Stimulated activated CD4-positive, alpha-beta T cell treated with anti-CD3 and anti-CD28 coated beads, Interleukin-4, amount 100 ng/mL, for 4 hours (primary cell): ENCODE measurements at places on chromosomes 1 and 21.

DNA sequence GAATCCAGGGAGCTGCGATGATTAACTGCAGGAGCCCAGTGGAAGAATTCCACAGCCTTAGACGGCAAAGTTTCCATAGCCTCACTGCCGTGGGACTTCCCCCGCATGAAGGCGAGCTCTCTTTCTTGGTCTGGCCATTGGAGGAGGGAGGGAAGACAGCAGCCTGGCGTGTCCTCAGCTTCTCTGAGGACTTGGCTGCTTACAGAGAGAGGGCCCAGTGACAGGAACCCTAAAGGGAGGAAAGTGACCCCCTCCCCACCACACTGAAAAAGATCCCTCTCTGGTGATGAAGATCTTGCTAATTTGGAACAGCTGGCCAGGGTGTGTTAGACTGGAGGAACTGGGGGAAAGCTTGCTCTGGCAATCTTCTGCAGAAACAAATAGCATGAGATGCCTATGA lies 41.0 kb downstream of the ATP2B4 start:
- DNase-seq, result no peak

- DNase-seq, result no peak
Measured at GRCh38 chr1:56821462-56821797, 2.2 kb upstream of the FYB2 start.

GRCh38 chr1:115924770-115925169 lies 51.5 kb upstream of the SLC22A15 start:
- no peak for DNase-seq

DNA sequence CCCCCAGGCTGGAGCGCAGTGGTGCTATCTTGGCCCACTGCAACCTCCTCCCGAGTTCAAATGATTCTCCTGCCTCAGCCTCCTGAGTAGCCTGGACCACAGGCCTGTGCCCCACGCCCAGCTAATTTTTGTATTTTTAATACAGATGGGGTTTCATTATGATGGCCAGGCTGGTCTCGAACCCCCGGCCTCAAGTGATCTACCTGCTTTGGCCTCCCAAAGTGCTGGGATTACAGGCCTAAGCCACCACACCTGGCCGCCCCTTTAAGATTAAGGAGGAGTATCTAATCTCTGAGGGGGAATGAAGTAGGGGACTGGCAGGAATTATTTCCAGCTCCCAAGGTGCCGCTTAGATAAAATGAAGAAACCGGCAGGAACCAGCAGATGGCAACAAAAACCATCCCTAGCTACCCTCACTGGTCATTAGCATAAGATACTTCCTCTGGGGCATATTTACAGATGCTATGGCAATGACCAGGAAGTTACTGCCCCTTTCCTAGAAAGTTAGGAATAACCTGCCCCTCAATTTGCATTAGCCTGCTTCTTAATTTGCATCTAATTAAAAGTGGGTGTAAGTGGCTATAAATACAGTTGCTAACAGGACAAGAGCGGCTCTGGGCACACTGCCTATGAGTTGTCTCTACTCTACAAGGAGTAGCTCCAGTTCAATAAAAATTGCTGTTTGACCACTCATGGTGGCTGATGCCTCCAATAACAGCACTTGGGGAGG lies 7.1 kb upstream of the NSUN4 start:
- DNase-seq, result no peak

DNA sequence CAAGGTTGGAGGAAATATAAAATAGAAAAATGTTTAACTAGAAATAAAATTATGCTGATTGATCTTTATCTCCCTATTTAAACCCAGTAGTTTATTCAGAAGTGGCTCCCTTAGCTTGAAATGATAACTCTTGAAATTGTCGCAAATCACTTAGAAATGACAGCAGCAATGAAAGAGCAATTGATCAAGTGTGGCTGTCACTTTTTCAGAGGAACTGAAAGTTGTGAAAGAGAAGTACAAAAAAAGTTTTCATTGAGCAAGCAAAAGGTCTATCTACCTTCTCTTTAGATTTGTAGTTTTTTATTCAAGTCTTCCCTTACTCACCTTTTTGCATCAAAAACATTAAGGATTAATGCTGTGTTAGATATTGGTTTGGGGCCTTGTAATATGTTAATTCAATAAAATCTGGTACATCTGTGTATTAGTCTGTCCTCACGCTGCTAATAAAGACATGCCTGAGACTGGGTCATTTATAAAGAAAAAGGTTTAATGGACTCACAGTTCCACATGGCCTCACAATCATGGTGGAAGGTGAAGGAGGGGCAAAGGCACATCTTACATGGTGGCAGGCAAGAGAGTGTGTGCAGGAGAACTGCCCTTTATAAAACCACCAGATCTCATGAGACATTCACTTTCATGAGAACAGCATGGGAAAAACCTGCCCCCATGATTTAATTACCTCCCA lies 48.3 kb downstream of the LRRC8C start:
- DNase-seq, result no peak

DNA sequence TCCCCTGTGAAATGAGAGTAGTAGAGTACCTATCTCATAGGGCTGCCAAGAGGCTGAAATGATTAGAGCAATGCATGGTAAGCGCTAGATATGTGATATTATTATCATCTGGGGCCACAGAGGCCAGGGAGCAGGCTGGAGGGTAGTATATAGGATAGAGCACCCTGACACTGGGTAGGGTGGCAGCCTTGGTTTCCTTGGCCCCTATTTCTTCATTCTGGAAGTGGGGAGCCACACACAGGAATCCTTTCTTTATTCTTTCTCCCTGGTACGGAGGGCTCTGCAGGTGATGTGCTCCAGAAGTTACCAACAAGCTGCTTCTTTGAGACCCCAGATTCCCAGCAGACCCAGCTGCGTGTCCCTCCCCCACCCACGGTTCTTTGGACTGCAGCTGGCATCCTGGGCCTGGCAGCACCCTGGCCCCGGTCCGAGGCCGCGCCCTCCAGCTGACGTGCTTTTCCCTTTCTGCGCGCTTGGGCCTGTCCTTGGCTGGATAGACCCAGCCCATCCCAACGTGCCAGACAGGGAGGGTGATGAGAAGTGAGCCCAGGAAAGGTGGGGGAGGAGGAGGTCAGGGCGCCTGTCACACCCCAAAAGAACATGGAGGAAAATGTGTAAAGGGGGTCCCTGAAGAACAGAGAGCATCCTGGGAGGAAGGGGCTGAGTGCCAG lies 18.2 kb downstream of the INAVA start:
- no peak for DNase-seq

DNA sequence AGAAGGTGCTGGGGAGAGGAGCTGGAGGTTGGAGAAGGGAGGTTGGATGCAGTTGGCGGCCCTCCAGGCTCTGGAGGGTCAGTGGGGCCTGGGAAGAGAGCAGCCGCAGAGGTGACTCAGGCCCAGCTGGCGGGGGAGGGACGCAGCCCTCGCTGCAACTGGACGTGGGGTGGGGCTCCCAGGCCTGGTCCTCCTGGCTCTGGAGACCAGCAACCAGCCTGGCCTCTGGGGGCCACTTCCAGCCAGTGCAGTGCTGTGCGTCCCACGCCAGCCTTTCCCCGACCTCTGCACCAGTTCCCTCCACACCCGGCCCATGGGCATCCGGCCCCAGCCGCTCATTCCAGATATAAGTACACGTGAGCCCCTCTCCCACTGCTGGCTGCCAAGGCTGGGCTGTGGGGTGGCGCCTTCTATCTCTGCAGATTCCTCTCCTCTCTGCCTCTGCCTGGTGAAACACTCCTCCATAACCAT lies 38.0 kb upstream of the COL18A1 start:
- no peak for DNase-seq

- no peak for DNase-seq
Measured at GRCh38 chr1:26828411-26828991, 2.0 kb downstream of the ZDHHC18 start.

DNA sequence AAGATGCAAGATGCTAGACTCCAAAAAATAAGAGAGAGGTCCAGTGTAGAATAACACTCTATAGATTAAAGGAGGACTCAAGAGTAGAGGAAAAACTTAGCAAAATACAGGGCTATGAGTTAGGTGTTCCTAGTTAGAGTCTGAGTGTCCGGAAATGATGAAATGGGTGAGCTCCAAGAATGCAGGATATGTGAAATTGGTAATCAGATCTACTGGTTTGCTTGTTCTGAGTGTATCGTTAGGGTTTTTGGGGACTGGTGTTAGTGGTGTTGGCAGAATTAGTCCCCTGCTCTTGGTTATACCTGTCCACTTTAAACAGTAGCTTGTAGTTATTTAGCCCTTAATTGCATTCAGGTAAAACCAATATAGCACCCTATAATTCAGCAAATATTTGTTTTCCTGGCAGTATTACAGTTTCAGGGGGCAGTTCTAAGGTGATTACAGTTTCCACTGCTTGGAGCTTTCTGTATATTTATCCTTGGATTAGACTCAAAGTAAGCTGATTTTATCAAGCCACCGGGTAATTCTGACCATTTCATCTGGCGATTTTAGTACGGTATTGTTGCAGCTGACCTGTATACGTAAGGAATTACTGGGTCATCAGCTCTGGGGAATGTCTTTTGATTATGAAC lies 332.7 kb downstream of the CHRM3 start:
- no peak for DNase-seq

DNA sequence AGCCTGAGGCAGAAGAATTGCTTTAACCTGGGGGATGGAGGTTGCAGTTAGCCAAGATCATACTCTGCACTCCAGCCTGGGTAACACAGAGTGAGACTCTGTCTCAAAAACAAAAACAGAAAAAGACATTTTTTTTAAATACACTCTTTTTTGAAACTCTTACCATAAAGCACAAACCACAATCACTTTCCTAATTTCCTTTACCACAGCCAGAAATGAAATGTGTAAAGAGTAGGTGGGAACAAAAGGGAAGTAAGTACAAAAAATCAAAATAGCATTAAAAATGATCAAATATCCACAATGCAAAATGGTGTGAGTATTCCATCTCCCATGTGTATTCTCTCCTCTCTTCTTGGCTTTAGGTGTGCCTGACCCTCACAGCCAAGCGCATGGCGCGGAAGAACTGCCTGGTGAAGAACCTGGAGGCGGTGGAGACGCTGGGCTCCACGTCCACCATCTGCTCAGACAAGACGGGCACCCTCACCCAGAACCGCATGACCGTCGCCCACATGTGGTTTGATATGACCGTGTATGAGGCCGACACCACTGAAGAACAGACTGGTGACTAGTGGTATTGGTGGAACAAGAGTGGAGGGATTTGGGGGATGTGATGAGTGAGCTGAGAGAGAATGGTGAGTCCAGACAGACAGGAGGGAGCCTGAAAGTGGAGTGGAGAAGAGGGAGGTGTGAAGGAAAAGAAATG lies 14.9 kb downstream of the ATP1A4 start:
- no peak for DNase-seq
